ENCODE measurements at places on chromosomes 1 and 21.
A peak's percentile ranks its signal among the peaks of the same experiment; 100 is the strongest.

DNA sequence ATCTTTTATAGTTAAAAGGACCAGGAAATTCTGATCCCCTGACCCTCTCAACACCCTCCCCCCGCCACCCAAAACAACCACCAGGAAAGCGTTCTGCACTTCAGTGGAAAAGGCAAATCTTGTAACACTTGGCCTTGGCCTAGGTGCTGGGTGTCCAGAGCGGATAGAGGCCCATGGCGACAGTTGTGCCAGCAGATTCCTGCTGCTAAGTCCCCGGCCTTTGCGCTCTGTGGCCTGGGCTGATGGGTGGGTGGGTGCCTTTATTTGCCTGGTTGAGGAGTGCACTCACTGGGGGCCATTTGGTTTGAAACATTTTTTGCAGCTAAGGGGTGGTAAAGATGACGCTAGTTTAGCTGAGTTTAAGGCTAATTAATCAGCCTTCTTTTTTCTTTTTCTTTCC, 127.9 kb upstream of the ERRFI1 start:
- DNase-seq, result no peak

GRCh38 chr1:110205591-110206155, 4.4 kb upstream of the KCNC4 start:
- DNase-seq, result no peak

GRCh38 chr1:2530513-2531361, 674 bp upstream of the HES5 start:
- no peak for DNase-seq

GRCh38 chr1:21783679-21784603, 992 bp upstream of the USP48 start:
- peak; percentile 99 for DNase-seq

GRCh38 chr1:215115760-215116159, 33.2 kb downstream of the KCNK2 start:
- DNase-seq, result no peak

DNA sequence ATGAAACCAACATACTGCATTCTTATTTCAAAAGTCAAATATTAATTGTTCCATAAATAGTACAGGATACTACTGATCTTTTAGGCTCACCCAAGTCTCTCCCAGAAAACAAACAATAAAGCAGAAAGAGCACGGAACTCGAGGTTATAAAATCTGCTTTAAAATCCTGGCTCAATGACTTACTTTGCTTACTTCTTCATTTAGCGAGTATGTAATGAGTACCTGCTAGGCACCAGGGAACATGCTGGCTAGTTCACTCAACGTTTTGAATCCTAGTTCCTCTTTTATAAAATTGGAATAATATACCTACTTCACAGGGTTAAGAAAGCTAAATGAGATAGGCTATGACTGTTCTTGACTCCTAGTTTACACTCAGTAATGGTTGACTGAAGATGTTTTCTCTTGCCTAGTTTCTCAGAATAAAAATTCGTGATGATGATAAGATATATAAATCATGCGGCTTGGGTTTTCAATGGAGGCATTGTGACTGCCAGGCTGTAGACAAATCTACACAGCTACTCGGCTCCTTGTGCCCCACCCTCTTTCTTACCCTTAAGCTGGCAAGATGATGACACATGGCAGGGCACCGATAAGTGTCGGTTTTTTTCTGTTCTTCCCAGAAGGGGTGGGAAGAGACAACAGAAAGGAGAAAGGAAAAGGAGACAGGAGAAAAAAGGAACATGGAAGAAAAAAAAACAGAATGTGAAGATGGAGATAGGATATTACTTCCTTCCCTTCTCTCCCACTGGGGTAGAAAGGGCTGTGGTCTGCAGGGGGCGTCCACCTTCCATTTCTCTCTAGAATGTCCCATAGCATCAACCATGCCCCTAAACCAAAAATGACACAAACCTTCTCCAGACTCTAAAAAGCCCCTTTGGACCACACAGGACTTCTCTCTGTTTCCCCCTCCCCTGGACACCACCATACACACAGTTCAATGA, 507.1 kb downstream of the SMYD3 start:
- no peak for DNase-seq

GRCh38 chr1:84110629-84111028, 33.4 kb upstream of the PRKACB start:
- no peak for DNase-seq

DNA sequence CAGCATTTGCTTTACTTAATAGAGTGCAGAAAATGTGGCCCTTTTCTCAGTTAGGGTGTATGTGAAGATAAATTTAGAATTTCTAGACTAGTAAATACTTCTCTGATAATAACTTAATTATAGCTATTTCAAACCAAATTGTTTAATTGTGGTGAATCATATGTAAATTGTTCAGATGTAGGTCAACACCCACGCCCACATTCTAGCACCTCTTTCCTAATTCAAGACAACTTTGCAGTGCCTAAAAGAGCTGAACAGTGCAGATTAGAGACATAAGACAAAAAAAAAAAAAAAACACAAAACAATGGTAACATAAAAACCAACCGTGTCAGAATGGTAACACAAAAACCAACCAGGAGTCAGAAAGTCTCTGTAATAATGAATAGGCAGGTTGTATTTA, 758.3 kb downstream of the USP25 start:
- DNase-seq, result no peak

DNA sequence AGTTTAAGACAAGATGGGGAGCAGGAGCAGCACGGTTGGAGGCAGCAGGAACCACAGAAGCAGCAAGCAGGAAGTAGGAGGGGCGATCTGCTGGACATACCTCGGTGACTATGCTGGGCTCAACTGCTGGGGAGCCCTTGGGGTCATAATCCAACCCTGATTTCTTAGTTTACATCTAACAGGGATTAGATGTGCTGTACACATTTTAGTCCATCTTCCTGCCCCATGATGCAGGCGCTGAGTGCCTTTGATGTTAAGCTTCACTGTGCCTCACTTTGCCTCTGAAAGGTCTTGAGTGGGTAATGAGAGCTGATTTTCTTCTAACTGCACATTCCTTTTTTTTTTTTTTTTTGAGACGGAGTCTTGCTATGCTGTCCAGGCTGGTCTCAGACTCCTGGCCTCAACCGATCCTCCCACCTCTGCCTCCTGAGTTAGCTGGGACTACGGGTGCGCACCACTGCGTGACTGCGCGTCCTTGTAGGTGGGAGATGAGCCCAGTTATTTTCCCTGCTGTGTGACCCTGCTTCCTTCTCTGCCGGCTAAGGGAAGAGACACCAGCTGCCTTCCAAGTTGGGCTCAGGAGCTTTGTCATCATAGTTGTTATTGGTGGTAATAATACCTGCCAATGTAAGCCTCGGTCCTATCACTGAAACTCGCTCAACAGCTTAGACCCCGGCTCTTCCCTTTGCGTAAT, 1.1 kb upstream of the RCAN3 start:
- no peak for DNase-seq

GRCh38 chr1:161739865-161740566, 9.6 kb upstream of the DUSP12 start:
- no peak for DNase-seq

DNA sequence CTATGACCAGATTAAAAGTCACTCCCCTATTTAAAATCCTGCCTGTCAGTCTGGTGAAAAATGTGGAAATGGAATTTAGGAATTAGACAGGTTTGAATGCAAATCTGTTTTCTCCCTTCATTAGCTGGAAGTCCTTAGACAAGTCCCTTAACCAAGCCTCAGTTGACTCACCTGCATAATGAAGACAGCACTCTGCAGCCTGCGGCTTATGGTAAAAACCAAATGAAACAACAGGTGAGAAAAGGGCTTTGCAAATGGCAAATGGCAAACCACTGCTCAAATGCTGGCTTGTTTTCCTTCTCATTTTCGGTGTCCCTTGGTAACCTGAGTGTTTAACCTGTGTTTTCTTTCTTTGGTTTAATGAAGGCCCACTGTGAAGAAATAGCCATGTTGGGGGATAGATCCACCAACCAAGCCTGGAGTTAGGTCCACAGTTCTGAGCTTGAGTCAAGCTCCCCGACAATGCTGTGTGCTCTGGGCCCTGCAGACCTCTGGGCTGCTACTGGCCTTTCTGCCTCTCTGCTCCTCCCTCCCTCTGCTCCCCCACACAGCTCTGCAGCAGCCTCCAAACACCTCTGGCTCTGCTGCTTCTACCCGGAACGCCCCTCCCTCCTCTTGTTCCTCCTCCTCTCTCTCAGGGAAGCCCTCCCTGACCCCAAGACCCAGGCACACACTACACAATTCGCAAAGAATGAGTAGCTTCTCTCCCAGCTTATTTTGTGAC, 641.8 kb downstream of the MATN1 start:
- peak; percentile 67 for DNase-seq

GRCh38 chr1:69572921-69573320, 5.2 kb downstream of the LRRC7 start:
- DNase-seq, result no peak

DNA sequence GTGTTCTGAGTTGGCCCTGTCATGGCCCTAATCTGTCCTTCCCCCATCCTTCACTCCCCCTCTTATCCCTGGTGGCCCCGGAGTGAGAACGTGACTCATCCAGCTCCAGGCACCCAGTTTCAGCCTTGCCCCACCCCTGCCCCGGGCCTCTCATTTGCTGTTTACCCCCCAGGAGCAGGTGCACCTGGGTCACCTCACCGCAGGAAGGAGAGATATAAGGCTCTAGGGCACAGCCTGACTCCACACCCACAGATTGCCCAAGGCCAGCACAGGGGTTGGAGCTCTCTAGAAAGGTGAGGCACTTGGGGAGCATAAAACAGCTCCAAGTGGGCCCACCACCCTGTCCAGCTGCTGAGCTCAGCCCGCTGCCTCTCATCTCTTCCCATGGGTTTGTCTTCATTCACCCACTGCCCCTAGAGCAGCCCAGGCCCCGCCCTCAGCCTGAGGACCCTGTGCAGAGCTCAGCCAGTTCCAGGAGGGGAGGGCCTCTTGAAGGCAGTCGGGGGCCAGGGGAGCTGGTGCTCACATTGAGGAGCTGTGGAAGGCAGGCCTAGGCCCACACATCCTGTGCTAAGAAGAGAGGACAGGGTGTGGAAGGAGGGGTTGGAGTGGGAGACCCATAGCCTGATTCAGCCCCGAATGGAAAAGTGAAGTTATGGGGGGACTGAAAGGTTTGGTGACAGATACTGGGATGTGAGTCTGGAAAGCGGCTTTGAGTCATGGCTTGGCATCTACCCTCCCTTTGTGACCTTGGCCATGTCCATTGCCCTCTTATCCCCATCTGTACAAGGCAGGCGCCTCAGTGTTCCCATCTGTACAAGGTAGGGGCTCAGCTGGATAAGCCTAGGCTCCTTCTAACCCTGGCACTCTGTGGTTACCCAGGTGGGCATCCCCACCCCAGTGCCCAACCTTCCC, 16.1 kb upstream of the GPR37L1 start:
- DNase-seq, result peak; percentile 69

GRCh38 chr1:27122652-27123051, 32.3 kb downstream of the SLC9A1 start:
- DNase-seq, result peak; percentile 83

DNA sequence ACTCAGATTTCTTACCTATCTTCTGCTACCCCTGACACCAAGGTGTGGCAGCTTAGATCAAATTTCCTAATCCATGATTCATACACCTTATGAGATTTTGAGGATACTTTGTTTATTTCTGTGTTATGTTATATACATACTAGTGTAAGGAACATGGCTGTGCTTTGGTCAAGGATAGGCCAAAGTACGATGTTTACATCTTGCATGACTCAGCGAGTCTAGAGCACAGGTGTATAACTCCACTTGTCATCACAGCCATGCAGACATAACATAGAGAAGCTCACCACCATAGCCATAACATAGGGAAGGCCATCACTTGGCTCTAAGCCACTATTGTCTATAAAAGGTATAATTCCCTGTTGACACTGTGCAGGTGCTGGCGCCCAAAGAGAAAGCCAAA, 61.2 kb downstream of the GBP6 start:
- no peak for DNase-seq

DNA sequence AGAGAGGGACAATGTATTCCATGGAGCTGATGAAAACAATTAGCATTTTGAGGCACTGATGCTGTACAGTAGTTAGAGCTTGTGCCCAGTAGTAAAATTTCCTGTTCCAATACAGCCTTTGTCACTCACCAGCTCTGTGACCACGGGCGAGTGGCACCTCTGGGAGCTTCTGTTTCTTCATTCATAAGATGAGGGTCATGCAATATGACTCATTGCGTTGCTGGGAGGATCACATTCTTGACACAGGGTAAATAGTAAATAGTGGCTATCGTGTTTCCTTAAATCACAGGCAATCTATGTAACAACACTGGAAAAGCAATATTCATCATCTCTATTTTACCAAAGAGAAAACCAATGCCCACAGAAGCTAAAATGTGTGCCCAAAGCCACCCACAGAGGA, 4.5 kb upstream of the LRRC52 start:
- DNase-seq, result no peak

- no peak for DNase-seq
Measured at GRCh38 chr1:213051881-213052202, 801 bp downstream of the RPS6KC1 start.

Data from endodermal cell (in vitro differentiated cells).